Stimulated activated CD8-positive, alpha-beta memory T cell treated with anti-CD3 and anti-CD28 coated beads, Interleukin-2, amount 100 ng/mL, for 1 hour (primary cell): ENCODE measurements at places on chromosomes 6 and 20.

DNA sequence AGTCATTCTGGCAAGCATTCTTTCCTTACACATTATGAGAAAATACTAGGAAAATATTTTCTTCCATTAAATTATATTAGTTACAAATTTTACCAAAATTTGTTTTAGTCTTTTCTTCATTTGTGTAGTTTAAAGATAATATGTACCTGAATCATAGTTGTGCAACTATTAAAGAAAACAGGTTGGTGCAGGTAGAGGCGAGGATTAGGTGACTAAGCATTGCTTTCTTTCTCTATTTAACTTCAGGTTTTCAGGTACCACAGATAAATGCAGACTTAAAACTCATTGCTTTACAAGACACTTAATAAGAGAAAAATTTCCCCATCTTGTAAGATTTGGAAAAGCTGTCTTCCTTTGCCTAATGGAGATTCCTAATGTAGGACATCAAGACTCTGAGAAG, 1175.5 kb upstream of the ADGRB3 start:
- no peak for DNase-seq

- no peak for DNase-seq
These were observed 24.6 kb downstream of the EDN1 start for GRCh38 chr6:12314751-12315150.

DNA sequence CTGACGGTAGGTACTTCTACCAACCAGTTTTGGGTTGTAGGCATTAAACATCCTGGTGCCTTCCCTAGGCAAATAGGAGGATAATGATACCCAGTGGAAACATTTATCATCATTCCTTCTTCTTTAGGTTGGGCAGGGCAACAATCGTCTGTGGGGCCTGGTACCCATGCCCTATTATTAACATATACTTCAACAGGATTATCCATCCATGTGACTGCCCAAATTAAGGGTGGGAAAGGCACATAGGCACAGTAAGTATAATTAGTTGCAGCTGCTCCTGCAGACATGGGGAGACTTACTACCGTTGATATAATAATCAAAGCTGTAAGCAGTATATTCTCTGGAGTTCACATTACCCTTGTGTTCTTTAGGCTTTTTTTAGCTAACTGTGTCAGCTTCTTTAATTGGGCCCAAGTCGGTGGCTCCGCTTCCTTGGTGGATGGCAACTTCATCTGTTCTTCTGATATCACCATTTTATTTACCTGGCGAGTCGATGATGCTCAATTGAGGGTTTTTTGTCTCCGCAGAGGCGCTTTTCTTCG, 16.8 kb downstream of the RPL7L1 start:
- no peak for DNase-seq

GRCh38 chr20:1326031-1326930, 2.7 kb downstream of the SDCBP2 start:
- no peak for DNase-seq

DNA sequence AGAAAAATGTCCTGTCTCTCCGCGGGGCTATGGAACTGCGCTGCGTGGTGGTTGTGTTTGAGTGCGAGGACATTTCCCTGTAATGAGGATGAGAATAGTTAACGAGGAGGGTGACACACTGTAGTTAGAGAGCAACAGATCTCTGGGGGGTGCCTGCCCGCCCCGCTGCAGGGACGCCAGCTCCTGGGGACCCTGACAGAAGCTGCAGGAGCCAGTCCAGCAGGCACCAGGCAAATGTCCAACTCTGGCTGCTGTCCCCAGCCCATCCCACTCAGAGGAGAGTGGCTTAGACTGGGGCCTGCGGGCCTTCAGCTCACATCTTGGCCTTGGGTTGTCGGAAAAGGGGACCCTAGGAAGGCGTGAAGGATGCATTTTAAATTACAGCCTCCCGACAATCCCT, 92.9 kb upstream of the FOXP4 start:
- no peak for DNase-seq

DNA sequence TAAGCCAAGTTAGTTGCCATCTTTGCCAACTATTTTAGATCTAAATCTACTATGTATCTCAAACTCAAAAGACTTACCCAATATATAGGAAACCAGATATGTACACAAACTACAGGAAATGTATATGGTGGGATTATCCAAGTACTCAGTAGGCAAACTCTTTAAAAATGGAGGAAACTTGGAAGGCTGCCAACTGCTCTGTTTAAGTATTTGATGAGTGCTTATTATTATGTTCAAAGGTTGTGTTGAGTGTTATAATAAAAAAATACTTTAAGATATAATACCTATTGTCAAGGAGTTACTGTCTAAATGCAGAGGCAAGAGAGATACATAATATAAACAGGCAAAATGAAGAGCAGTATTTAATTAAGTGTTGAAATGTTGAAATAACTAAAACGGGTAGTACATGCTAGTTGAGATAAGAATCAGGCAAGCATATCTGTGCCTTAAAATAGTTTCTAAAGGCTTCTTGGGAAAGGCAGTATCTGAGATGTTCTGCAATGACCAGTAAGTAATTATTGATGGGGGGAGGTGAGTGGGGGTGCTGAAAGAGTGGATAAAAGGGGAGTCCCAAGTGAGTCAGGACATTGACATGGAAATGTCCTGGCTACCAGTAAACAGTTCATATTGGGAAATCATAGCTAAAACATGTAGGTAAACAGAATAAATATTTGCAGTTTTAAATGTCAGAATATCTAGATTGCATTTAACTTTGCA, 6.5 kb upstream of the DST start:
- no peak for DNase-seq

GRCh38 chr6:53476964-53477363, 67.9 kb downstream of the GCLC start:
- DNase-seq, result no peak

DNA sequence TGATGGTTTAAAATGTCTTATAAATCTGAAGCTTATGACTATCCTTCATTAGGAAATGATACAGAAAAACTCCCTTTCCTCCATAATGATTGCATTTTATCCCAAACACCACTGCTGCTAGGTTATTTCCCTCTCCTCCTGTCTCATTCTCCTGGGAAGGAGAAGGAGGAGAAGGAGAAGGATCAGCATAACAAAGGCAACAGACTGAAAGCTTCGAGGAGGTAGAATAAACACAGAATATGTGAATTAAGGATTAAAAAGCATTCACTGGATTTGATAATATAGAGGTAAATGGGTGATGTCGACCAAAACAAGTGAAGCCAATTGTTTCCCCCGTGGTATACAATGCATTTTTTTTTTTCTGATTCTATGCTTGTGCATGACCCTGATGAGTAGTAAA, 82.0 kb downstream of the WASF1 start:
- DNase-seq, result no peak

- DNase-seq, result no peak
These were observed 391.9 kb downstream of the CD109 start for GRCh38 chr6:74087899-74088298.

GRCh38 chr6:170193326-170193821, 97.5 kb downstream of the DLL1 start:
- no peak for DNase-seq

DNA sequence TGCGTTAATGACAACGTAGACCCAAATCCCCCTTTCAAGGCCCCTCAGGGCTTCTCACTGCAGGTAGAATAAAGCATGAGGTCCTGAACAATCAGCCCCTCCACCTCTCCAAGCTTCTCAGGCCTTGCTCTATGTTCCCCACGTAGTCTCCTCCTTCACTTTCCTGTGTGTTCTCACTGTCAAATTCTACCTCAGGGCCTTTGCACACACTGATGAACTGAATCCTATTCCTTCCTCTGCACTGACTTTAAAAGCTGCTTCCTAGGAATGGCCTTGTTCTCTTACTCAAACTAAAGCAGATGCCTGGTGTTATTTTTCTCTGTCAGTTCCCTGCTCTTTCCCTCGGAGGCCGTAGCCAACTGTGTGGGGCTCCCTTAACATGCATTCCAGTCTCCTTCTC, 66.8 kb upstream of the EDN1 start:
- DNase-seq, result no peak

- no peak for DNase-seq
These were observed 143.0 kb upstream of the PTPN1 start for GRCh38 chr20:50367104-50367674.

- DNase-seq, result no peak
These were observed 30.6 kb downstream of the ANKS1A start for GRCh38 chr6:34919651-34920050.

GRCh38 chr20:37736132-37736531, 42.3 kb downstream of the CTNNBL1 start:
- no peak for DNase-seq

DNA sequence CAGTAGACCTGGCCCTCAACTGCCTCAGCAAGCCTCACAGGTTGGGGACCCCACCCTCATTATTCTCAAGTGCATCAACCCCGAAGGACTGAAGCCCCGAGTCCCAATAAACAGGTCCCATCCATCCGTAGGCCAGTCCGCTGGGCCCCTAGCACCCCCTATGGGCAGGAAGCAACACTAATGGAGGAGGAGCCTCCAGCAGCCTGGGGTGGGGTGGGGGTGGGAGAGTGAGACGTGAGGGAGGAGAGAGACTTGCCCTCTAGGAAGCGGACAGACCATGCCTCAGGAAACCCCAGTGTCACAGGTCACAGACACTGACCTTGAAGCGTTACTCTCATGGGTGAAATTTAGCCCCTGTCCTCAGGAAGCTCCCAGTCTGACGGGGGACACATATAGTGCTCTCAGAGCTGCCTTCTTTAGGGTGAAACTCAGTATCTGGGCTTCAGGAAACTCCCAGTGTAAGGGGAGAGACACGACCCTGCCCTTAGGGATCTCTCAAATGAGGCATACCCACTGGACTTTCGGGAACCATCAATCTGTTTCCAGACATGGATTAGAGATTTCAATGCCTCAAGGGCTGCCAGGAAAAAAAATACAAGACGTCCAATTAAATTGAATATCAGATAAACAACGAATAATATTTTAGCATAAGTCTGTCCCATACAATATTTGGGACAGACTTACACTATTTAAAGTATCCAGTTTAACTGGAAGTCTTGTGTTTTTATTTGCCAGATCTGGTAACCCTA, 125.8 kb downstream of the MRPL14 start:
- DNase-seq, result no peak

DNA sequence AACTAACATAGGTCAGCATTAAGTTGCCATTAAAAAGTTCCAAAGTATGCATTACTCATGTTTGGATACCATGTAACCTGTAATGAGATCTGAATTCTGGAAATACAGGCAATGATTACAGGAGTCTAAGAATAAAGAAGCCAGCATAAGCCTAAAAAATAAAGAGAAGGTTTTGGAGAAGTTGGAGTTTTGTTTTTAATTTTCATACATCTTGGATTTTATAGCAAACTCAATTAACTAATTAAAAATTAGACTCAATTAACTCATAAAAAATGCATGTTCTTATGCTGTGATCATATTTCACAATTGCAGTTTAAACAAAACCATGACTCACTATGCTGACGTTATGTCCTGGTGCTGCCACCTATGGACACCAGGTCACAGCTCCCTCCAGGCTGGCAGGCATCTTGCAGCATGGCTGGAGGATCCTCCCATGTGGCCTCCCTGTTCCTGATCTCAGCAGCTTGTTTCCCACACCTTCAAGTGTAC, 648.8 kb upstream of the AGPAT4 start:
- DNase-seq, result no peak

- no peak for DNase-seq
These were observed 193.0 kb upstream of the TSHZ2 start for GRCh38 chr20:52779125-52779524.
